ENCODE measurements at places on chromosomes 7 and 10. TPM values are rescaled to one million over a fixed set of nuclear protein-coding genes. Genes with fewer than 3 reads are reported as not detected.
A peak's percentile ranks its signal among the peaks of the same experiment; 100 is the strongest.

GRCh38 chr10:125101049-125101448 lies 59.3 kb downstream of the CTBP2 start:
- no peak for DNase-seq

ADIRF gene
- total RNA-seq = 79.3 TPM

ADRB1 gene
- total RNA-seq = 0.10 TPM

DNA sequence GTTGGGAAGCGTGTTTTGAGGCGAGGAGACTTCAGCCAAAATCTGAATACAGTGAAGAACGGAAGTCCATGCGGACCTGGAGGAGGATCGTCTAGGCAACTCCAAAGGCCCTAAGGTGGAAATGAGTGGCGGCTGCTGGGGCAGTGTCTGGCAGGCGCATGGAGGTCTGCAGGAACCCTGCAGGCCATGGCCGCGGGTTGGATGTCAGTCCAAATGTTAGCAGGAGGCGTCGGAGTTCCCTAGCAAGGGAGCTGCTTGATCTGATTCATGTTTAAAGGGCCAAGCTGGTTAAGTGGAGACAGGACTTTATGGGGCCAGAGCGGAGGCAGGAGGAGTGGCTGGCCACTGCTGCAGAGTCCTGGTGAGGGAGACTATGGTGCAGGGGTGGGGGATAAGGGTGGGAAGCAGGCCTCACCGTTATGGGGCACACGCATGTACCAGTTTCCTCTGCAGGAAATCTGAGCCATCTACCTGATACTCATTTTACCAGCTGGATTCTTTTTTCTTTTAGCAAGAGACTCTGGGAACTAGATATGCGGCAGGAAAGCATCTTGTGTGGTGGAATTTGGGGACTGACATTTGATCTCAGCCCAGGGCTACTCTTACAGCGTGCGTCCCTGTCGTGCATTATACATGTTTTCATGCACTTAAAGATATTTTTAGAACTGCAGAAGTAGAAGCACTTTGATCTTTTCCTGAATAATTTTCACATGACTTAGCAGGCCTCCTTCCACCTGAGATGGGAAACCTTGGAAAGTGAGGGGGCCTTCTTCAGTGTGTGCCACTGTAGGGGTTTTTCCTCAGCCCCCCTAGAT lies 6.6 kb upstream of the REPIN1 start:
- DNase-seq = no peak

ITGA8 gene
- 0.20 TPM for total RNA-seq

- DNase-seq = no peak
Measured at GRCh38 chr10:64209561-64209960, 688.4 kb downstream of the REEP3 start.

ZDHHC4 gene
- 38.3 TPM for total RNA-seq

TET1 gene
- 0.81 TPM for total RNA-seq

DNA sequence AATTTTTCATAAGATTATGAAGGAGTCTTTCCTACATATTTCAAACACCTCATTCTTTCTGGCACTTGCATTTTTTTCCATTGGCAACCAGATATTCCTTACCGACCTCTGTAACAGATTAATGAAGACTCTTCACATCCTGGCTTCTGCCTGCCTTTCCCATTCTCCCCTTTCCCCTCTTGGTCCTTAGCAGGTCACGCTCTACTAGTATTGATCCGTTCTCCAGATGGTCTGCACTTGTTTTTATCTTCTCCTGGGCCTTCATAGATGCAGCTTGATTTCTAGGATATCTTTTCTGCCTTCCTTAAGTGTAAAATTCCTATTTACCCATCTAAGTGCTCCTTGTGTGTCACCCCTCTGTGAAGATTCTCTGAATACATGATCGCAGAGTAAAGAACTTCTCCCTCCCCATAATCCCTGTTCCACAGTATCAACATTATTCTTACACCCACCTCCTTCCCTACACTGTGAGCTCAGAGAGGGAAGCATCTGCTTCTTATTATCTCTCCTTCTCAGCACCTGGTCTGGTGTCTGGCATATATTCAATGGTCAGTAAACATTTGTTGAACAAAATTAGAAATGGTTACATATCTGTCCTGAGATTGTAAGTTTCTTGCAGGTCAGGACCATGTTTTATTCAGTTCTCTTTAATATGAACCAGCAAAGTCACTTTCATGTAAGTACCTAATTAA lies 654.2 kb downstream of the REEP3 start:
- DNase-seq = no peak

DNA sequence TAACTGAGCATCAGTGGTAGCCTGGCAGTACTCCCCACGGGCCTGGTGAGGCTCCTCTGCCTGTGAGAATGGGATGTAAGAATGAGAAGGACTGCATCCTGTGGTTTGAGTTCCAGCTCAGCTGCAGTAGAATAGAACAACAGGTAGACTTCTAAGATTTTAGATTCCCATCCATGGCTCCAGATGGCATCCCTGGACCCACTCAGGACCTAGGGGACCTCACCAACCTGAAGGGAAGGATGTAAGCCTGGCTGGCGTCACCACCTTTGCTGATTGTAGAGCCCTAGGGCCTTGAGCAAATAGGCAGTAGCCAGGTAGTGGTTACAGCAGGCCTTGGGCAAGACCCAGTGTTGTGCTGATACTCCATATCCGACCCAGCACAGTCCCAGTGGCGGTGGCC lies 9.6 kb upstream of the AOC1 start:
- no peak for DNase-seq

ZNF365 gene
- total RNA-seq = not detected

- DNase-seq = no peak
Measured at GRCh38 chr10:121926157-121926556, 1.7 kb downstream of the ATE1 start.

- DNase-seq = no peak
Measured at GRCh38 chr7:105810556-105810955, 65.8 kb downstream of the ATXN7L1 start.

- DNase-seq = no peak
Measured at GRCh38 chr10:130764651-130765050, 546.9 kb downstream of the TCERG1L start.

FAM180A gene
- 4.8 TPM for total RNA-seq

DNA sequence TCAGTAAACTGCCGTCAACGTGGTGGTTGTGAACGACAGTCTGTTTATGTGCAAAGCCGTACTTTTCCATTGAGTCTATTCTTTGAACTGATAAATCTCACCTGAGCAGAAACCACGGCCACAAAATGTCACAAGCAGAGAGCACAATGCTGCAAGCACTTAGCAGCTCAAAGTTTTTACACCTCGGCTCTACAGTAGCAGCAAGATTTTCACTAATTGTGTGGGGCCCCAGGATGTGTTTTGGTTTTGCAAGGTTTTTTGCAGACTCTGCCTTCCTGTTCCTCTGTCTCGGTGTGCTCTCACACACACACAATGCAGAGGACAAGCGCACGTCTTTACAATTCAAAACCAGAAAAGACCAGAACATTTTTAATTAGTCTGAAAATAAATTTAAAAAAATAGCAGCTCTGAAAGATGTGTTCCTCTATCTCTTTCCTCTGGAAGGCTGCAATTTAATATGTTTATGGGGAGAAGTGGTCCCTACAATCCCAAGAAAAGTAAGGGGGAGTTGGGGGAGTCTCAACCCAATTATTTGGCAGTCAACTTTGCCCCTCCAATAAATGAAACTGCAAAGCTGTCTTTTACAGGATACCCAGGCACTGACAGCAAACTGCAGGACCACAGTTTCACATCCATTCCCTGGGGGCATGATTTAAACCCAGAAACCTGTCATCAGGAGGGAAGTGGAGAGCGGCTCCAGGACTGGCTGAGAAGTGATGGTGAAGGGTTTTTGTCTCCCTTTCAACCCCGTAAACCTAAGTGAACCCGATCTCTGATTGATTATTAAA lies 73.8 kb upstream of the SFMBT2 start:
- no peak for DNase-seq

DNA sequence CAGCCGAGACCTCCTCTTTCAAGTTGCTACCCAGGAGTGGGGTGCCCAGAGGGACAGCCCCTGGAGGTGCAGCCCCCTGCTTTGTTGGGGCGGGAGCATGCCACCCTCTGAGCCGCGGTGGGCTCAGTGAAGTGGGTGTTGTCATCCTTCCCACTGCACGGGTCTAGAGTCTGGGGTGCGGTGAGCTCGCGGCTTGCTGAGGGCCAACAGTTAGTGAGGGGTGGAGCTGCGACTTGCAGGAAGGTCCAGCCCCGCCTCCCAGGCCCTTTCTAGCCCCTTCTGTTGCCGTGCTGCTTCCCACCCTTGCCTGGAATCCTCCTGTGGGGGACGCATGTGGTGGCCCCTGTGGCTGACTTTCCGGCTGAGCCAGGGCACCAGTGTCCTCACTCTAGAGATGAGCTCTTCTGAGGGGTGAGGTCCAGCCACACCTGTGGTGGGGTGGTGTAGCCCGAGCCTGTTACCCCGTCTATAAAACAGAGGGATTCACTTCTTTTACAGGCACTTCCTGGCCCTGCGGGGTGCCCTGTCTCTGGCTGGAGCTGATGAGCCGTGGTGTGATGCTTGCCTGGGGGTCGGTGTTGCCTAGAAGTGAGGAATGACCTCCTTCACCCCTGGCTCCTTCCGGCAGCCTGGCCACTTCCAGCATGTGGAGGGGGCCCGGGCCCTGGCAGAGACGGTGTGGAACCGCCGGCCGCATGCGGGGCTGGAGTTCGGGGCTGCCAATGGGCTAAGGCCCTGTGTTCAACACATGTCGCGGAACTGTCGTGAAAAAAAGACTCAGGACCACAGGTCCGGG lies 127.9 kb downstream of the FAM53B start:
- DNase-seq = no peak

- no peak for DNase-seq
Measured at GRCh38 chr10:129424978-129425377, 42.1 kb upstream of the MGMT start.

DNA sequence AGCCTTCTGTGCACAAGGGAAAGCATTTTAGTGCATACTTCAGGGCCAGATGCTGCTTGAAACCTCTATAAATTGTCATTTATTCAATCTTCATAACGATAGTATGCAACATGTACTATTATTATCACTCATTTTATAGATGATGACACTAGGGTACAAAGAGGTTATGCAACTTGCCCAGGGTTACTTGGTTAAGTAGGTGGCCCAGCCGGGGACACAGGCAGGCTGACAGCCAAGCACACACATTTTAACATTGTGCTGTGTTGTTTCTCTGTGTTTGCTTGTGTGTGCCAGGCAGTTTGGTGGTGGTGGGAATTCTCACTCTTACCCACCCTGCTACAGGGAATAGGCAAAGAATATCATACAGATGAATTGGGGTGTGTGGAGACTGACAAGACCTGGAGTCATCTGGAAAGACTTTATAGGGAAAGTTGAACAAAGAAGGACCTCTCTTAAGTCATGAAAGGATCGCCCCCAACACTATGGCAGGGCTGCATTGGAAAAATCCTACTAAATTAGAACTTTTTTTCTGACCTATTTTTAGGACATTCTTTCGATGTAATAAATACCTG lies 98.9 kb downstream of the MKX start:
- DNase-seq = no peak

FAM171A1 gene
- 8.6 TPM for total RNA-seq

- DNase-seq = no peak
Measured at GRCh38 chr7:19407270-19407669, 262.0 kb upstream of the FERD3L start.

GRCh38 chr7:39949971-39950472 lies at the start of gene CDK13:
Gene CDK13 (plus strand): TSS chr7:39950256. CDS start chr7:39950642, 386 bp downstream.
- DNase-seq = peak; percentile 84

- no peak for DNase-seq
Measured at GRCh38 chr7:108351729-108352131, 104.5 kb downstream of the NRCAM start.

DNA sequence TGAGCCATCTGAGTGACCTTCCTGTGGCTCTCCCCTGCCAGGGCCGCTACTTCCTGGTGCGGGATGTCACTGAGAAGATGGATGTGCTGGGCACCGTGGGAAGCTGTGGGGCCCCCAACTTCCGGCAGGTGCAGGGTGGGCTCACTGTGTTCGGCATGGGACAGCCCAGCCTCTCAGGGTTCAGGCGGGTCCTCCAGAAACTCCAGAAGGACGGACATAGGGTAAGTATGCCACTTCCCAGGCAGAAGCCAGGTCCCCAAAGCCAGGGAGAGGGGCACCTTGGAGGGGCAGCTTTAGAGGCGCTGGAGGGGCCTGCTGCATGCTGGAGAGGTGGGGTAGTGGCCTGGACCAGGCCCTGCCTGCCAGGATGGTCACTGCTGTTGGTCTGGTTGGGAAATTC lies 51.3 kb downstream of the PALD1 start:
- no peak for DNase-seq

Measured in left lobe of liver (tissue), 2 donors.